WTC11 (cell line): ENCODE measurements at places on chromosomes 5 and 9. TPM values are rescaled to one million over a fixed set of nuclear protein-coding genes. Genes with fewer than 3 reads are reported as not detected.

- DNase-seq, result no peak
- no peaks in the 10 kb centered on the region for H3K36me3 ChIP-seq
- peaks cover 14% of the 10 kb centered on the region for H3K4me1 ChIP-seq
- H3K27ac ChIP-seq, result no peak overlapping the region
Measured at GRCh38 chr5:173056783-173057061, 570 bp downstream of the CREBRF start.

- H3K36me3 ChIP-seq, result peaks cover 44% of the 10 kb centered on the region
- H3K27me3 ChIP-seq, result no peaks in the 10 kb centered on the region
- no peak overlapping the region for H3K4me3 ChIP-seq
- no peak overlapping the region for H3K27ac ChIP-seq
Measured at GRCh38 chr5:55410845-55411244, 103.1 kb downstream of the MTREX start.

- DNase-seq, result no peak
- peaks cover 25% of the 10 kb centered on the region for H3K27me3 ChIP-seq
- no peak overlapping the region for H3K27ac ChIP-seq
- no peak overlapping the region for H3K4me3 ChIP-seq
Measured at GRCh38 chr9:121297389-121297788, 29.4 kb downstream of the GSN start.

- H3K4me3 ChIP-seq, result no peak overlapping the region
- H3K4me1 ChIP-seq, result peaks cover 6% of the 10 kb centered on the region; the same call in 1 of the 2 replicates
- DNase-seq, result no peak
Measured at GRCh38 chr9:107620801-107621200, 131.2 kb upstream of the KLF4 start.

GRCh38 chr9:115364991-115365390 is 247.0 kb upstream of the TNC start:
- H3K27ac ChIP-seq, result no peak overlapping the region
- no peak overlapping the region for H3K4me3 ChIP-seq
- no peak for DNase-seq

DNA sequence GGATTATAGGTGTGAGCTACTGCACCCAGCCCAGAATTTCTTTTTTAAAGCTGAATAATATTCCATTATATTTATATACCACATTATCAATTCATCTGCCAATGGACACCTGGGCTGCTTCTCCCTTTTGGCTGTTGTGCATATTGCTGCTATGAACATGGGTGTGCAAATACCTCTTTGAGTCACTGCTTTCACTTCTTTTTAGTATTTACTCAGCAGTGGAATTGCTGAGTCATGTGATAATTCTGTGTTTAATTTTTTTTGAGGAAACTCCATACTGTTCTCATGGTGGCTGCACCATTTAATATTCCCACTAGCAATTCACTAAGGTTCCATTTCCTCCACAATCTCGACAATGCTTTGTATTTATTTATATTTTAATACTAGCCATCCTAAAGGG is 36.1 kb upstream of the KIF4B start:
- H3K36me3 ChIP-seq, result peaks cover 18% of the 10 kb centered on the region
- no peaks in the 10 kb centered on the region for H3K4me1 ChIP-seq
- DNase-seq, result no peak

- H3K4me1 ChIP-seq, result no peaks in the 10 kb centered on the region
- H3K4me3 ChIP-seq, result no peak overlapping the region
- H3K27me3 ChIP-seq, result no peaks in the 10 kb centered on the region
- no peak overlapping the region for H3K27ac ChIP-seq
Measured at GRCh38 chr5:41817625-41818301, 52.5 kb downstream of the OXCT1 start.

DNA sequence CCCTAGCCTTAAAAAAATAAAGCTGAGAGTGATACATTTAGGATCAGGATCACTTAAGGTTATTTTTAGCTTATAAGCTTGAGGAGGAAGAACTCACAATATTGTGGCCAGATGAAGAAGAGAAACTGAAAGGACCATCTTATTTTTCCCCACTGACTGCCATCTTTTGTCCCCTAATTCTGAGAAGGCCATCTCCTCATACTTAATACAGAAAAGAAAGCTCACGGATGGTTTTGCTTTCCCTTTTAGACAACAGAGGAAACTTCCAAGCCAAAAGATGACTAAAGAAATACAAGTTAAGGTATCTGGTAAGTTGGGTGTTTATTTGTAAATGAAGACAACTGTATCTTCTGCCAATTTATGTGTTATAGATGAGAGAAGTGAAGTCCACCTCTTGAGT is 36.4 kb downstream of the ERAP1 start:
- peaks cover 9% of the 10 kb centered on the region for H3K4me1 ChIP-seq
- DNase-seq, result no peak
- H3K27ac ChIP-seq, result no peak overlapping the region

DNA sequence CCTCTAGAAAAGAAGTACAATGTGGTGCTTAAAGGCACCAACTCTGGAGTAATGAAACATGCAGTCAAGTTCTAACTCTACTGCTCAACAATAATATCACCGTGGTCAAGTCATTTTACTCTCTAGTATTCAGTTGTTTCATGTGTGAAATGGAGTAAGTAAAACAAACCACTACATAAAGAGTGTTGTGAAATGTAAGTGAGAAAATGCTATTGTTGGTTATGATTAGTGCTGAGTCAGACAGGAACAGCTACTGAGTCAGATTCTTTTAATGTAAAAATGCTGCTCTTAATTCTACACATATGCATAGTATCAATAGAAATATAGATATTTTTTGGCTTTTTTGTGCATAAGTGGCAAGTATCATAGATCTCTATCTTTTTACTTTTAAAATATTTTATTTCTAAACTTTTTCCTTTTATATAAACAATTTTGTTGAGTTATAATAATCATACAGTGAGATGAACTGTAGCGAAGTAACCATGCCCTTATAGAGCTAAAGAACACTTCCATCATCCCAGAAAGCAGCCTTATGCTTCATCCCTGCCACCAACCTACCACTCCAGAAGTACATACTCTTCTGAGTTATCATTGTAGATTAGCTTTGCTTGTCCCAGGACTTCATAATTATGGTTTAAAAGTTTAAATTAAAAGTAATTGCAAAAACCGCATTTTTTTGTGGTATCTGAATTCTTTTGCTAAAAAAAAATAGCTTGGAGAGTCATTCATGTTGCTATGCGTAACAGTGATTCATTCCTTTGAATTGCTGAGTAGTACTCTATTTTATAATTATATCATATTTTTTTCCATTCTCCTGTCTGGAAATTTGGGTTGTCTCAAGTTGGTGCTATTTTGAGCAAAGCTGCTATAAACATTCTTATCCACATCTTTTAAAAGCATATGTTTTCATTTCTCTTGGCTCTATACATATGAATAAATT is 548.2 kb upstream of the CLINT1 start:
- H3K4me1 ChIP-seq, result no peaks in the 10 kb centered on the region
- H3K4me3 ChIP-seq, result no peak overlapping the region
- H3K36me3 ChIP-seq, result peaks cover 11% of the 10 kb centered on the region

- peaks cover 3% of the 10 kb centered on the region; the same call in 1 of the 2 replicates for H3K4me1 ChIP-seq
- no peak overlapping the region for H3K4me3 ChIP-seq
- H3K36me3 ChIP-seq, result no peaks in the 10 kb centered on the region; the same call in 1 of the 2 replicates
Measured at GRCh38 chr5:33538201-33538600, 97.4 kb downstream of the TARS1 start.

GRCh38 chr5:10445352-10445751 is 3.7 kb downstream of the ROPN1L start:
- no peak overlapping the region for H3K27ac ChIP-seq
- H3K4me1 ChIP-seq, result peaks cover 26% of the 10 kb centered on the region
- H3K27me3 ChIP-seq, result peaks cover 32% of the 10 kb centered on the region

DNA sequence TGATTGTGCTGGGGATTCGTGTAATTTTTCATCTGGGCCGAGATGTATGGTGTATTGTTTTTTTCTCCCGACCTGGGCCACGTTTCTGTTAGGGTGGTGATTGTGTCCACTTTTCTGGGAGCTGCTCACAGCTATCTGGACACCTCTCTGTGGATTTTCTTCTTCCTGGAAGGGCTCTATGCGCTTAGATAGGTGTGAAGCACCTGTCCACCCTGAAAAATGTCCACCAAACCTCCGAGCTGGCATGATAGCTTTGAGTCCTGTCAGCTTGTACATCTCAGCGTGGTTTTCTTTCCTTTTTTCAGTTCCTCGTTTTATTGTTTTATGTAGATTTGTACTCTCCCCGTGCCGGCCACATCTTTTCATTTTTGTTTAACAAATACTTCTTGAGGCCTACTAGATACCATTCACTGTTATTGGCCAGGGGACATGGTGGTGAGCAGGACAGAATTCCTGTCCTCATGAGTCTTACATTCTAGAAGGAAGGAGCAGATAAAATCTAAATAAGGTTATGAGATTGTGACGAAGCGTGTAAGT is 1.1 kb downstream of the UGCG start:
- H3K27ac ChIP-seq, result no peak overlapping the region
- peaks cover 11% of the 10 kb centered on the region for H3K4me1 ChIP-seq
- no peaks in the 10 kb centered on the region for H3K36me3 ChIP-seq
- H3K27me3 ChIP-seq, result no peaks in the 10 kb centered on the region

- peaks cover 3% of the 10 kb centered on the region; the same call in 1 of the 2 replicates for H3K27me3 ChIP-seq
- H3K4me1 ChIP-seq, result no peaks in the 10 kb centered on the region
- no peak for DNase-seq
- no peaks in the 10 kb centered on the region for H3K36me3 ChIP-seq
- no peak overlapping the region for H3K4me3 ChIP-seq
Measured at GRCh38 chr5:179378441-179379271, 33.4 kb upstream of the ADAMTS2 start.

NIPBL gene
- total RNA-seq, result 45.8 to 52.8 TPM (median 48.3 TPM) in 3 replicates

ANKRD18A gene
- 10.8 to 15.7 TPM (median 12.9 TPM) in 3 replicates for total RNA-seq

G3BP1 gene
- total RNA-seq, result 396 to 413 TPM (median 400 TPM) in 3 replicates

ORM2 gene
- total RNA-seq, result 0.73 to 1.6 TPM (median 1.0 TPM) in 3 replicates

NDOR1 gene
- 40.3 to 49.0 TPM (median 43.2 TPM) in 3 replicates for total RNA-seq

PITX1 gene
- total RNA-seq, result 0.07 to 0.23 TPM (median 0.13 TPM) in 3 replicates

POU5F2 gene
- total RNA-seq, result 0.13 to 0.23 TPM (median 0.16 TPM) in 3 replicates

PCDH12 gene
- 0.02 to 0.33 TPM in 2 of 3 replicates, not detected in the other for total RNA-seq

OR1B1 gene
- not detected in 3 replicates for total RNA-seq

RABGAP1 gene
- 38.1 to 42.9 TPM (median 41.1 TPM) in 3 replicates for total RNA-seq

PLPPR1 gene
- total RNA-seq, result 0.44 to 1.5 TPM (median 0.71 TPM) in 3 replicates

FBXO10 gene
- total RNA-seq, result 14.0 to 14.7 TPM (median 14.4 TPM) in 3 replicates

CER1 gene
- total RNA-seq, result 2.4 to 4.1 TPM (median 3.7 TPM) in 3 replicates

F2R gene
- total RNA-seq, result 18.4 to 19.8 TPM (median 19.0 TPM) in 3 replicates
